ENCODE measurements at places on chromosomes 1 and 21.
A peak's percentile ranks its signal among the peaks of the same experiment; 100 is the strongest.

DNA sequence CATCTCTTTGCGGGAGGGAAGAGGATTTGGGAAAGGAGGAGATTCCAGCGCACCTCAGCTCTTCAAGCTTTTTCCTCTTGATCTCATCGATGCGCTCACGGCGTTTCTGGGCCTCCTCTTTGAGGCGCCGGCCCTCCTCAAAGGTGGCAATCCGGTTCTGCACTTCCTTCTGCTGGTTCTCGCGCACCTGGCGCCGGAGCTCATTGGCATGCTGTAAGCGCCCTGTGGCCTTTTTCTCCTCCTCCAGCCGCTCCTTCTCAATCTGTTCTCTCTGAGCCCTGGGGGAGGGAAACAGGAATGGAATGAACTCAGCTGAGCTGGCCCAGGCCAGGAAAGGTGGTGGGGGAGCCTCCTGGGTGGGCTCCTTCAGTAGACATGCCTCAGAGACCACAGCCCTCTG is 10.4 kb upstream of the VSIG8 start:
- DNase-seq = no peak

GRCh38 chr21:27772816-27773215 is 805.9 kb upstream of the ADAMTS5 start:
- DNase-seq = no peak

DNA sequence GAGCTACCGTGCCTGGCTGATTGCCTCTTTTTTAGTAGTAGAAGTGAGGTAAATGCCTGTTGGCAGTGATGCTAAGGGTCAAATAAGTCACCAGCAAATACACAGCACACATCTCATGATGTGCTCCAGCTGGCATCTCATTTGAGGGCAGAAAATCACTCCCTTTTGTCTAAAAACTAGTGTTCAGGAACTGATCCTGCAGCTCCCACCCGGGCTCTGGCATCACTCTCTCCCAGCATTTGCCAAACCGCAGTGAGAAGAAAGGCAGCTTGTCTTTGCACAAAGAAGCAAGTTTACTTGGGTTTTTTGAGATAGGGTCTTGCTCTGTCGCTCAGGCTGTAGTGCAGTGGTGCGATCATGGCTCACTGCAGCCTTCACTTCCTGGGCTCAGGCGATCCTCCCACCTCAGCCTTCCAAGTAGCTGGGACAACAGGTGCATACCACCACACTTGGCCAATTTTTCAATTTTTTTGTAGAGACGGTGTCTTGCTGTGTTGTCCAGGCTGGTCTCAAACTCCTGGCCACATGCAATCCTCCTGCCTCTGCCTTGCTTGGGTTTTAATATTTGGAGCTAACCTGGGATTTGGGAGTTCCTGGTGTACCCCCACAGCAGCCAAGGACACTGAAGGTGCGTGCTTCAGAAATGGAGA is 4.1 kb downstream of the RBP7 start:
- no peak for DNase-seq

DNA sequence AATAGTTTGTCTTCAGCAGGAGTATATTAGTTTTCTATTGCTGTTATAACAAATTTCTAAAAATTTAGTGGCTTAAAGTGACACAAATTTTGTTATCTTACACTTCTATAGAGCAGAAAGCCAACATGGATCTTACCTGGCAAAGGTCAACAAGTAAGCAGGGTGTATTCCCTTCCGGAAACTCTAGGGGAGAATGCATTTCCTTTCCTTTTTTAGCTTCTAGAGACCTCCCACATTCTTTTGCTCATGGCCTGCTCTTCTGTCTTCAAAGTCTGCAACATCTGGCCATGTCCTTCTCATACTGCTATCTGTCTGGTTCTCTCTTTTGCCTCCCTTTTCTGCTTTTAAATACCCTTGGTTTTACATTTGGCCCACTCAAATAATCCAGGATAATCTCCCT is 242.6 kb downstream of the ZNF648 start:
- peak; percentile 37 for DNase-seq

DNA sequence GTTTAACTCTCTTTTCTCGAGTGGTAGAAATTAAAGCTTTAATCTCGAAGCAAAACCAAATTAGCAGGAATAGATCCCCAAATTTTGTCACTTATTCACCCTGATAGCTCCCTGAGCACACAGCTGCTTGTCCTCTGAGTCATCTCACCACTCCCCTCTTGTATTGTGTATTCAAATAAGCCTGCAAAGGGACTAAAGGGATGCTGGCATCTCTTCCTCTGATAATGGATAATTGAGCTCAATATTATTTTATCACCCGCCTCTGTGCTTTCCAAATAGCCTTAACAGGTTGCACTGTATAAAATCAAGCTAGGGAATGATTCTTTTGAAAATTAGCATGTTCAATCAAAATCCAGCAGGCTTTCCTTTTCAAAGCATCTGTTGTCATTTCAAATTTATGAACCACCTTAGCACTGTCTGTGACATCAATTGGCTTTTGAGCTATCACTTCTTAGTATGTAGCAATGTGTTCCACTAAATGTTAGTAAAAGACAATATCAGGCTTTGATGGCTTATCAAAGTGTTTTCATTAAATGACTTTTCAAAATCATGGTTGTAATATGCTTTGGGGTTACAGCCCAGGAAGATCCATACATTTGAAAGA is 561.6 kb downstream of the PLA2G4A start:
- DNase-seq = no peak

DNA sequence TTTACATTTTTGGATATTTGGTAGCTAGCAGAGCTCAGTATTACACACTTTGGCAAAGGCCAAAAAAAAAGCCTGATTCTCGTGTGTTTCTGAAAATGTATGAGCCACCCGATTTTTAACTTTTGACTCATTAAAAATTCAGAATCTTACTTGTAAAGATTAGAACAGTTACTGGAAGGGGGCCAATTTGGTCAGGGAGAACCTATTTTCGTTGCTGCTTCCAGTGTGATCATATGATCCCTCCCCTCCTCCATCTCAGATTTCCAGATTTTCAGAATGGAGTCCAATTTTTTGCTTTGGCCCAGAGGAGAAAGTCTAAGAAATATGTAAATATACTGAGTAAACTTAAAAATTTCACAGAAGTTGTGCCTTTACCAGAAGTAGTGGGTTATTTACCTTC is 3.2 kb upstream of the OR2AK2 start:
- DNase-seq = no peak

DNA sequence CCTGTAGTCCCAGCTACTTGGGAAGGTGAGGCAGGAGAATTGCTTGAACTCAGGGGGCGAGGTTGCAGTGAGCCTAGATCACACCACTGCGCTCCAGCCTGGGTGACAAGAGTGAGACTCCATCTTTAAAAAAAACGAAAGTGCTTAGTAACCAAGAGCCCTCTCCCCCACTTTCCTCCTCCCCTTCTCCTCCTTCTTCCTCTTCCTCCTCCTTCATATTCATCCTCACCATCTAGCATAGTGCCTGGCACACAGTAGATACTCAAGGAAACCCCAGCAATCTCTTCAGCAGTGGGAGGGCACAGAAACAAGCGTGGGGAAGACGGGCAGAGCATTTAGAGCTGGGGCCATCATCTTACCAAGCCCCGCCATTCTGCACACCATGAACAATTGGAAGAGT is 119.4 kb upstream of the SLC45A1 start:
- DNase-seq = no peak

GRCh38 chr1:147641695-147642592 is 28.4 kb downstream of the ACP6 start:
- no peak for DNase-seq

GRCh38 chr1:179930867-179931266 is 23.7 kb upstream of the CEP350 start:
- DNase-seq = no peak

DNA sequence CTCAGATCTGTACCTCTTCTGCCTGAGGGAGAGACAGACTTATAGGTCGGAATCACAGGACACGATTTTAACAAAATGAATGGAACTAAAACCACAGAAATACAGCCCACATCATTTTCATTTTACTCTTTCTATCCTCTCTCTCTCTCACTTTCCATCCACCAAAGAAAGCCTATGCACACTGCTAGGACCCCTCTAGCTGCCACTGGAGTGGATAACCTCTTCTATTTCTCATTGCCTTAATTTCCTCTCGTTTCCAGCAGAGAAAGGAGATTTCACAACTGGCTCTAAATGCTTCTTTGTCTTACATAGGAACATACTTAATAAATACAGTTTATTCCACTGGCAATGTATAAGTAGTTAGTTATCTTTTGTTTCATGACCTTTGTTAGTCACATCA is 867.8 kb upstream of the ADGRL4 start:
- no peak for DNase-seq

GRCh38 chr1:186605762-186606350 is 74.4 kb downstream of the PTGS2 start:
- DNase-seq = peak; percentile 32

DNA sequence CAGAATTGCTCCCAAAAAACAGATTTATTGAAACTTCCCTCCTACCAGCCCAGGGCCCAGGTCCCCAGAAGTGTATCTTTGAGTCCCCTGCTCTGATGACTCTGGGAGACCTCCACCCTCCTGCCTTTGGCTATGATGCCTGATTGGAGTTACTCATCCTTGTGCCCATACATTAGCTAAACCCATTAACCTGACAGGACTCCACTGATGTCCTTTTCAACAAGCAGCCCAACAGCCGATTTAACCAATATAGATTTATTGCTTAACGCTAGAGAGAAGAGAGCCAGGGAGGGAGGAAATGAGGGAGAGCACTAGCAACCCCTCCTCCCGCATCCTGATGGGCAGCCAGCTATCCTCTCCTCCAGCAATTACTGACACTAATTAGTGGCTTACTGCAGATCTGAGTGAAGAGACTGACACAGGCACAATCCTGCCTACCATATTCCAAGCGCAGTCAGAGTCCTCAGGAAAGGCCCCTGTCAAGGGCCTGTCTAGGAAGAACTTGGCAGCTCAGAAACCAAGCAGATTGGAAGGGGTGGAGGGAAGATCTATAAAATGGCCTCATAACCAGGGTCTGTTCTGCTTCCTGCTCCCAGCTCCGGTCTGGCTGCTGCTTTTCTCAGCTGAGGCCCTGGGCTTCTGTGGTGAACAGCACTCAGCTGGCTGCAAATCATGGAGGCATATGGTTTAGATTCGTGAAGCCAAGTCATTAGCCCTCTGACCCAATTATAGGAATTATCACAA is 484.5 kb upstream of the DAB1 start:
- DNase-seq = no peak

- no peak for DNase-seq
Observed at GRCh38 chr1:44072821-44073220, 41.6 kb upstream of the SLC6A9 start.

DNA sequence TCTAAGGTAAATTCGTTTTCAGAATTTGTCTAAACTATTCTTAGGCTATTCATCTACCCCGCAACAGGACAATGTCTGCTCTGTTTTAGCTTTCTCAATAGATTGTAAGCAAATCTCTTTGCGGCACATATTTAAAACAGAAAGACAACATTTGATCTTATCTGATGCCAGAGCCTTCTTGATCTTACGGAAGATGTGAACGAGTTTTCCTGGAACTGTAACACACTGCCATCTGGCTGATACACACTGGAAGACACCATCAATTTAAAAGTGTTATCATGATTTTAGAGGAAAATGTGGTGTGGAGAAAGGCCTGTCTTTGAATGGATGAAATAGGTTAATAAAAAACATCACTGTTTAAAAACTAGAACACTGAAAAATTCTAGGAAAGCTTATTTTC is 36.1 kb downstream of the COA6 start:
- no peak for DNase-seq

GRCh38 chr1:243706563-243706962 is 143.5 kb downstream of the AKT3 start:
- DNase-seq = no peak

- DNase-seq = no peak
Observed at GRCh38 chr1:229596925-229597699, 28.8 kb downstream of the TAF5L start.

DNA sequence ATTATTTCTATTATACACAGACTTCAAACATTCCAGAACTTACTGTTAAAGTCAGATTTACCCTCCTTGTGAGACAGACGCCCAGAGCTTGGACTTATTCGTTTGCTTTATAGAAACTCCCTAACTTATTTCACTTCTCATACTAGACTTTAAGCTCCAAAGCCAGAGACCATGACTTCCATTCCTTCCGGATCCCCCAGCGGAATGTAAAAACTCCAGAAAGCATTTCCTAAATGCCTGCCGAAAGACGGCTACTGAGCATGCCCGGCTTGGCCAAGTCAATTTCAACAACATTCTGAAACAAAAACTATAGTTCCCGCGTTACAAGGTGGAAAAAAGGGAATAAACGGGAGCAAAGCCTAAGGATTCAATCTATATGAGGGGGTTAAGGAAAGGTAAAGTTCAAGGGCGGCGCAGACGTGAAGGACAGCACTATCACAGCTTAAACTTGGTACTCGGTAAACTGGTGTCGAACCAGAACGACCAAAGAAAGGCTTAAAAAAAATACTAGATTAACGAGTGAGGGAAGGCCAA is 1.1 kb downstream of the USP48 start:
- DNase-seq = no peak

DNA sequence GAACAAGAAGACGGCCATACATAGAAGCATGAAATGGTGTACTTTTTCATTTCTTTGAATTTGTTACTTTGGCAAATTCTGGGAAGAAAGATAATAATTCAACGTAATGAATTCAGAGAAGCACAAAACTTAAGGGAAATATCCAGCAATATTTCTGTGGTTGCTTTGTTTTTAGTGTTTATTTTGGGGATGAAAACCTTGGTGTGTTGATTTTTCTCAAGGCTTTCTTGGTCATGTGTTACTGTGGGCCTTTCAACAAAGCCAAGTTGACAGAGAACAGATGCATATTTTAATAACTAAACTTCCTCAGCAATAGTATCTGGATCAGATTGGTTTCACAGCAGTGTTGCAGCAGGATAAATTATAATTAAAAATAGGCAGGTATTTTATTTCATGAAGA is 273.5 kb downstream of the GPR52 start:
- DNase-seq = no peak
